Daoy (cell line): ENCODE measurements at places on chromosomes 6 and 20. TPM values are rescaled to one million over a fixed set of nuclear protein-coding genes. Genes with fewer than 3 reads are reported as not detected.

- no peak for DNase-seq
Measured at GRCh38 chr20:20201124-20201523, 148.8 kb downstream of the CFAP61 start.

GRCh38 chr20:16541878-16542277 lies 31.4 kb downstream of the KIF16B start:
- DNase-seq = no peak

- no peak for DNase-seq
Measured at GRCh38 chr6:31920811-31921210, 6.7 kb upstream of the C2 start.

DNA sequence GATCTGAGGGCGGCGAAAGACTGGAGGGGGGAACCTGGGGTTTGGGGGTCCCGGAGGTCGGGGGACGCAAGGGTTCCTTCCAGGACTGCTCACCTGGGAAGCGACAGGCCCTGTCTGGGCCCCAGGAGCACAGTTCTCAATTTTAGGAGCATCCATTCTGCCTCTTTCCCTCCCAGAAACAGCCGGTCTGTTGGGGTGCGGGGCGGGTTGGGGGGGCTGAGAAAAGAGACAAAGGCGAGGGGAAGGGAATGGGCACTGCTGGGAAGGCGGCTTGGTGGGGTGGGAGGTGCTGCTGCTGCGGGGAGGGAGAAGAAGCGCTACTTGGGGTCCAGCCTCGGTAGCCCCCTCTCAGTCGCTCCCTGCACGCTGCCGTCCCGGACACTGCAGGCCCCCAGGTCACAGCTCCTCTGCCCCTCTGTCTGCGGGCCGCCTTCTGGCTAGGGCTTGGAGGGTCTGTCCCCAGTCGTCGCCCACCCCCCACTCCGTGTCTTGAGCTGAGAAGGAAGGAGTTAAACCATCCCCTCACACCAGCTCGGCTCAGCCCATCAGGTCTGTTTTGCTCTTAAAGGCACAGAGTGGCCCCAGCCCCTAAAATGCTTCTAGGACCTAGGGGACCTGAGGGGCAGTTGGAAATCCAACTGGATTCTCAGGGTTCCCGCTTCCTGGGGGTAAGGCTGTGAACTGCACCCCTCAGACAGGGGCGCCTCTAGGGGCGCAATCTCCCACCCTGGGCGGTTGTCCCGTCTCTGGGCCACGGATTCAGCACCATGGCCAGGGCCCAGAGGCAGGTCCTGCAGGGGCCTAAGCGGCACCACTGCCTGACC lies 690 bp downstream of the GDAP1L1 start:
- DNase-seq = peak; percentile 67

GRCh38 chr6:130843575-130844320 lies 16.5 kb downstream of the SMLR1 start:
- DNase-seq = peak; percentile 17

DNA sequence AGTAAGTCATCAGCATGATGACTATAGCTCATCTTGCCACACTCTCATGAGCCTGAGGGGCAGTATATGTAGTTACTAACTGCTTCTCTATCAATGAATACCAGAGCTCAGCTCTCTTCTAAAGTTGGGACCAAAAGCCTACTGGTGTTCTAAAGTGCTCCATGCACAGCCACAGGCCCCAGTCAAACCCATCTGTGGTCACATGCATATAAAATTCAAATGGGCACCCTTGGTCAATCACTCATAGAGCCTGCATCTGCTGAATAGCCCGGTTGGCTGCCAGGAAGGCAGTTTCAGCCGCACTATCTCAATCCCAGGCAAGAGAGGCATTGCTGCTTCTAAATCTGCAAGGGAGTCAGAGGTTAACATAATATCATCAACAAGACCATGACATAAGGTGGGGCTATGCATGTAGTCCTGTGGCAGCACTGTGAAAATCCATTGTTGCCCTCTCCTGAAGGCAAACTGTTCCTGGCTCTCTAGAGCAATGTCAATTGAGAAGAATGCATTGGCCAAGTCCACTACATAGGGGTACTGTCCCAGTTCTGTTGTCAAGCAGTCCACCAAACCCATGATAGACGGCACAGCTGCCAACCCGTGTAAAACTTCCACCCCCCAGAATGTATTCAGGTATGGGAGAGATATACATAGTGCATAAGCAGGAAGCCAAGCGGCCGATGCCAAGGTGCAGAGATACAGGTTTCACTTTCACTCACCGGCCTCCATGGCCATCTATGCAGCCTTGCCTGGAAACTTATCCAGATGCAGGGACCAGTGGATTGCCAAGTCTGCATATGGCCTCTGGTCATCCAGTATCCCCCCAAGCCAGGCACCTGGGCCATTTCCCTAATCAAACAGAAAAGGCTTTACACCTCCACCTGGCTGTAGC lies 76.2 kb downstream of the ALDH8A1 start:
- DNase-seq = no peak

DNA sequence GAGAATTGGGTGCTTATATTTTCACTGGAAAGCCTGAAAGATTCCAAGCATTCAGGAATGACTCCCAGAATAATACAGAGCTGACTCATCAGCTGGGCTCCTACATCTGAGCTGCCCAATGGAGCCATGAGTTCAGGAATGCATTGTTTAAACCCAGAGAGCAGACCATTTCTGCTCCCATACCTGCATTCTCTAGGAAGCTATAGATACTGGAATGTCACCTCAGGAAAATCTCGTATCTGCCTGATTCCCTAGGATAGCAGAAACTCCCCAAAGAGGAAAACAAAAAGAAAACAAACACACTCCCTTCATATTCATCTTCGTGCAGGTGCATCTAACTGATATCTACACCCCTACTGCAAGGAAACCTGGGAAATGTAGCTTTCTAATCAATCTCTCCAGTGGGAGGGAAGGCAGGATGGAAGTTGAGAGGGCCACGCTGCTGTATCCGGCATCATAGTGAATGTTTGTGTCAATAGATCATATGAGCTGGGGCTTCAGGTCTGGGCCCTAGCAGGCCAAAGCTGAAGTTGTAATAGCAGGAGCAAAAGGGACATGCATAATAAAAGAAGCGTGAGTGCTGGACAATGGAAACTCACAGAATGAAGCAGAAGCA lies 8.2 kb upstream of the SLC2A12 start:
- peak; percentile 62 for DNase-seq

Gene HRH3
- not detected in 2 replicates for total RNA-seq

Gene MKKS
- 6.4 and 7.1 TPM in 2 replicates for total RNA-seq

Gene PTP4A1
- 5.3 and 9.9 TPM in 2 replicates for total RNA-seq
